Glutamatergic neuron (in vitro differentiated cells): ENCODE measurements at places on chromosomes 12 and 14. TPM values are rescaled to one million over a fixed set of nuclear protein-coding genes. Genes with fewer than 3 reads are reported as not detected.

DNA sequence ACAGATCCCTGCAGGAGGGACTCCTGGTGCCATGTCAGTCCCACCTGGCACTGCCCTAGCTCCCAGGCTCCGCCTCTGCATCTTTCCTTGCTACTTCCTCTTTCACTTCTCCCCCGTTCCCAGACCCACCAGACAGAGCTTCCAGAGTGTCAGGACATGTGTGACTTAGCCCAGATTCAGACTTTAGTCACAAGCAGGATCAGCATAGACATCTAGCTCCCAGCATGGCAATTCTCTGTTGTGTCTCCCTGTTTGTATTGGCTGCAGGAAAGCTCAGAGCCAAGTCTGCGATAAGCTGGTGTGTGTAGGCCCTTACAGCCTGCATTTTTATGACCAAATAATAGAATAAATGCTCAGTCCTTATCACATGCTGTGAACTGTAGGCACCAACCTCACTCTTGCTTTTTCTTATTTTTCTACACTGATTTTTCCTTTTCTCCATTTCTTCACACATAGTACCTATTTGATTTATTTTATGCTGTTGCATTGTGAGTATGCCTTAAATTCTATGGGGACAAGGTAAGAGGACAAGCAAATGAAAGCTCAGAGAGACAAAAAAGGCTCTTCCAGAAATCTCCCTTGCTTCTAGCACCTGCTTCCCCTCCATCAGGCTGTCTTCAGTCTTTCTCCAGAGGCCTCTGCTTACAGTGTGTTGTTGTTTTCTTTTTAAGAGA lies 5.9 kb downstream of the DHRS2 start:
- DNase-seq, result no peak
- no peak overlapping the region for H3K4me3 ChIP-seq
- peaks cover under 1% of the 10 kb centered on the region for H3K27me3 ChIP-seq
- H3K4me1 ChIP-seq, result no peaks in the 10 kb centered on the region
- no peaks in the 10 kb centered on the region for H3K36me3 ChIP-seq
- no peak overlapping the region for H3K27ac ChIP-seq

The AQP6 gene
- total RNA-seq, result 0.37 TPM

The KLRK1 gene
- total RNA-seq, result not detected

The JKAMP gene
- total RNA-seq, result 86.1 TPM

The GPX2 gene
- 1.3 TPM for total RNA-seq

DNA sequence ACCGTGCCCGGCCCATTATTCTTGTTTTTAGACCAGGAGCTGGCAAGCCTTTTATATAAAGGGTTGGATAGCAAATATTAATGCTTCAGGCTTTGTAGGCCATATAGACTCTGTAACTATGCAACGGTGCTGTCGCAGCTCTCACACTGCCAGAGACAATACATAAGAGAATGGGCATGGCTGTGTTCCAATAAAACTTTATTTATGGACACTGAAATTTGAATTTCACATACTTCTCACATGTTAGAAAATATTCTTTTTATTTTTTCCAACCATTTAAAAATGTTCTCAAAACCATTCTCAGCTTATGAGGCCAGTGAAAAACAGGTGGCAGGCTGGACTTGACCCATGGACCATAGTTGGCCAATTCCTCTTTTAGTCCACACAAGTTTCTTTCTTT lies 13.0 kb upstream of the CDK2AP1 start:
- DNase-seq, result no peak
- peaks cover 4% of the 10 kb centered on the region for H3K27me3 ChIP-seq
- no peak overlapping the region for H3K27ac ChIP-seq
- H3K4me1 ChIP-seq, result peaks cover 16% of the 10 kb centered on the region

The ZNF740 gene
- total RNA-seq, result 38.2 TPM

The PMCH gene
- not detected for total RNA-seq

The KLHL33 gene
- 0.15 TPM for total RNA-seq

- no peaks in the 10 kb centered on the region for H3K27me3 ChIP-seq
- H3K36me3 ChIP-seq, result peaks cover 10% of the 10 kb centered on the region
- H3K4me1 ChIP-seq, result peaks cover 3% of the 10 kb centered on the region
- H3K27ac ChIP-seq, result no peak overlapping the region
- H3K4me3 ChIP-seq, result no peak overlapping the region
- no peak for DNase-seq
Measured at GRCh38 chr12:116931665-116932064, 20.9 kb downstream of the FBXW8 start.

DNA sequence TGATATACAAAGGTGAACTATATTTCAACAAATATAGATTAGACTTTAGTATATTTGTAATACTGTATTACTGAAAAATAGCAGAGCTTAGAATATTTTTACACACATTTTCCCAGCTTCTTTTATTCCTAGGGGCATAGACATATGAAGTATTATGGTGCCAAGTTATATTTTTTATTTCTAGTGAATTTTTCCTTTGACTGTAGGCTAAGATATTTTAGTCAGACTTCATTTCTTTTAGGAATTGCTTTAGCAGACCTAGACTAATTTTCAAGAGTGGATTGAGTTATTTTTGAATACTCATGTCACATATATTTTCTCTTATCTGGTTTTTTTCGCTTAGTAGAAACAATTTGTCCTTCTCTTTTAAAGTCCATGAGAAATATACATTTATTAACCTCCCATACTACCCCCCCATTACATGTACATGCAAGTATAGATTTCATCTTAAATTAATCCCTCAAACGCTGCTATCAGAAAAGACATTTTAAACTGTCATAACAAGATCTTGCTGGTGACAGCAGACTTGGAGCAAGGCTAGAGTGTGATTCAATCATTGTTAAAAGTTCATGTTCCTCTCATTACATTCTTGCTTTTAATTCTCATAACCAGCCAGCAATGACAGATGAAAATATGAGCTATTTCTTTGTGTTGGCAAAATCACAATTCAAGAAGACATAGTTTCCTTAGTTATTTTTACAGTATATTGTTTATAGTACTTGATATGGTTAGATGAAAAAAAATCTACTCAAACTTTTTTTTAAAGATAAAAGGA lies 456.1 kb downstream of the AEBP2 start:
- no peaks in the 10 kb centered on the region for H3K36me3 ChIP-seq
- H3K4me3 ChIP-seq, result no peak overlapping the region
- no peak overlapping the region for H3K27ac ChIP-seq
- no peak for DNase-seq
- H3K4me1 ChIP-seq, result no peaks in the 10 kb centered on the region

The RBP5 gene
- total RNA-seq, result 1.2 TPM

The PLEK2 gene
- total RNA-seq, result not detected

The METTL25 gene
- total RNA-seq, result 9.8 TPM
